ENCODE measurements at places on chromosomes 16 and 17.

GRCh38 chr17:57924677-57925076 lies 30.5 kb downstream of the CUEDC1 start:
- DNase-seq, result no peak

GRCh38 chr16:30715750-30716445 lies 16.9 kb downstream of the SRCAP start:
- no peak for DNase-seq

GRCh38 chr16:30977502-30977901 lies 7.5 kb upstream of the HSD3B7 start:
- no peak for DNase-seq

- no peak for DNase-seq
Measured at GRCh38 chr17:4594406-4594805, 10.1 kb downstream of the SMTNL2 start.

- DNase-seq, result no peak
Measured at GRCh38 chr16:53129281-53130158, 74.7 kb downstream of the CHD9 start.

GRCh38 chr16:11848842-11849241 lies 2.5 kb downstream of the RSL1D1 start:
- no peak for DNase-seq

DNA sequence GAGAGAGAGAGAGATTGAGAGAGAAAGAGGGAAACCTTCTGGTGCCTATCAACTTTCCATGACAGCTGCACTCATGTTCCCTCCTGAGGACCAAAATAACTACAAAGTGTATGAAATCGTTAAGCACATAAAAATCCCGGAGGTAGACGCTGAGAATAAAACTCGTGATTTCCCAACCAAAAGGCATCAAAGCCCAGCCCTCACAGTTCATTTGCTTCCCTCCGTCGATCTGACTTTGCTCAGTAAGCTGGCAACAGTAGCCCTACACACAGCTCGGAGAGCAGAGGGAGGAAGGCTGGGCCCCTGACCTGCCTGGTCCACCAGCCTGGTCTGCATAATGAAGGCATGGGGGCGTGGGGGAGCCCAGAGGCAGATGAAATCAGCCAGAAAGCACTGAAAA lies 273.9 kb upstream of the ZFHX3 start:
- DNase-seq, result no peak

GRCh38 chr17:38504216-38504615 lies 76.0 kb downstream of the ARHGAP23 start:
- no peak for DNase-seq

DNA sequence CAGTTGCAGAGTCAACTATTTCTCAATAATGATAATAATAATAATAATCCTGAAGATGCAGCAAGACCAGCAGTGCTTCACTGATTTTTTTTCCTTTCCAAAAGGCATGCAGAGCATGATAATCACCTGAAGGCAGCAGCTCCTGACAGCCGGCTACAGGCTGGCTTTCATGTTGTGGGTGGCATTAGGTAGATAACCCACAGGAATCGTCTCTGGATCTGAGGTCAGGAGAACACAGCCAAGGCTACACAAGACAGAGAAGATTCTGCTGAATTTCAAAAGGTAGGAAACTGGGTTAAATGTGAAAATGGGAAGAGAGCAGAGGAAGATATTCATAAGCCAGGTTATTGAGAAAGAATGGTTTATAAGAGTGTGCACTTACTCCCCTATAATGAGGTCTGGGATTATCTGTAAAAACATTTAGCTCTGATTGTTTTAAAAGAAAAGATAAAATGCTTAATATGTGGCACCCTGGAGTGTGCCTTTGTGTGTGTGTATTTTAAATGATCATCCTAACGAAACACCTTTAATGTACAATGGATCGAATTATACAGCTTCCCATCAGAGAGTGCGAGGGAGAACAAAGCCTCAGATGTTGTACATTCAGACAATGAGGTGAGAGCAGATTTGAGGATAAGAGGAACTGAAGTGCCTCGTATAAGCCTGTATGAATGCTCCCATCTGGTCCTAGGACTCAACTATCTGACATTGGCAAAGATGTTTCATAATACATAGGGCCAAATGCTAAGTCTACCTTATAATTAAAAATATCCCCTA lies 273.1 kb downstream of the PHKB start:
- DNase-seq, result no peak

DNA sequence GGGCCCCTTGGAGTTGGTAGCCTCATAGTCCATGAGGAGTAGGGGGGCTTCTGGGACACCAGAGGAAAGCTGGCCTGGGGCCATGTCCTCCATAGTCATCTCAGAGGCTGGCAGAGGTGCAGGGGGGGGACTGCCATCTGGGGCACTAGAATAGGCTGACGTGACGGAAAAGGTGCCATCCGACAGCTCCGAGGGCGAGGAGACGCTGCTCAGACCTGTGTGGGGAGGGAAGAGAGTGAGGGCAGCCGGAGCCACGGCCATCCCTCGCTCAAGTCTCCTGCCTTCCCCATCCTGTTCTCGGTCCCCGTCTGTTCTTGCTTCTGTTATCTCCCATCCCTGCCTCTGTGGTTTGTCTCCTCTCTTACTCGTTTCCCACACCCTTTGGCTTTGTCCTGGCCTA lies 4.7 kb upstream of the SPAG7 start:
- no peak for DNase-seq

DNA sequence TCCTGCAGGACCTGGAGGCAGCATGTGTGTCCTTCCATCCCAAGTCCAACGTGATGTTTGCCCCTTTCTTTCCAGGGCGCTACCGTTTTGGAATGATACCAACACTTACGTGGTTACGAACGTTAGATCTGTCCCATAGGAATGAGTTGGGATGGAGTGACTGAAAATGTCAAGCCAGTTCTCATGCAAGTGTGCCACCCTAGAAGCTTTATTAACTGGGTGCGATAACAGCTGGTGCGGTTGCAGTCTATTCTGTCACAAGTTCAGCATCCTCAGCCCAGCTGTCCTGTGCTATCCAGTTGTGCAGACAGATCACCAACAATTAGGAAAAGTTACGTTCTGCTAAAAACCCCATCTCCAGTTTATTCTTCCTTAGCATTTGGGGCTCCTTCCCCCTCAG lies 52.5 kb downstream of the BANP start:
- no peak for DNase-seq

GRCh38 chr16:4795828-4796572 lies 831 bp downstream of the SMIM22 start:
- DNase-seq, result no peak

DNA sequence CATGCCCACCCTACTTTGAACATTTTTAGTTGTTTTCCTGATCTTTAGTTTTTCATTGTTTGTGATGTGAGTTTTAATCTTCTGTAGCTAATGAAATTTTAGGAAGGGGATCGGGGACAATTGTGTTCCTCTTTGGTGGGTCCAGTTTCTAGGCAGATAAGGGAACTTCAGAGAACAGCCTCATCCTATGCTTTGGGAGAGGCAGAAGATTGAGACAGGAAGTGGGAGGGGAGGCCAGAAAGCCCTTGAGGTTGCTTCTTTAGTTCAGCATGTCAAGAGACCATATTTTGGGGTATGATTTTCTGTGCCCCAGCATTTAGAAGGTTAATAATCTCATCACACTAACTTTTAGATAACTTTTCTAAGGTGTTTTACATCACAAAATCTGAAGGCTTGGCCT lies 191.0 kb downstream of the TANC2 start:
- DNase-seq, result no peak

DNA sequence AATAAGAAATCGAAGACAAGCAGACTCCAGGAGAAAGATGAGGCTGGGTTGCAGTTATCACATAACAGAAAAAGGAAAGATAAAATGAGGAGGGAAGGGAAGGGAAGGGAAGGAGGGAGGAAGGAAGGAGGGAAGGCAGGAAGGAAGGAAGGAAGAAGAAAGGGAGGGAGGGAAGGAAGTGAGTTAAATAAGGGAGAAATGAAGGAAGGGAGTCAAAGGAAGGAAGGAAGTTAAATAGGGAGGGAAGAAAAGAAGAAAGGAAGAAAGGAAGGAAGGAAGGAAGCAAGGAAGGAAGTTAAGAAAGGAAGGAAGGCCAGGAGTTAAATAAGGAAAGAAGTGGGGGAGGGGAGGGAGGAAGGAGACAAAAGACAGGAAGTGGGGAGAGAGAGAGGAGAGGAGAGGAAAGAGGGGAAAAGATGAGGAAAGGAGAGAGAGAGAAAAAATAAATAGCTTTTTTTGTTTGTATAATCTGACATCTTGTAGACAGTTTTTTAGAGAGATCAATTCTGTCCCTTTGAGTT lies 679.6 kb downstream of the HS3ST4 start:
- no peak for DNase-seq

DNA sequence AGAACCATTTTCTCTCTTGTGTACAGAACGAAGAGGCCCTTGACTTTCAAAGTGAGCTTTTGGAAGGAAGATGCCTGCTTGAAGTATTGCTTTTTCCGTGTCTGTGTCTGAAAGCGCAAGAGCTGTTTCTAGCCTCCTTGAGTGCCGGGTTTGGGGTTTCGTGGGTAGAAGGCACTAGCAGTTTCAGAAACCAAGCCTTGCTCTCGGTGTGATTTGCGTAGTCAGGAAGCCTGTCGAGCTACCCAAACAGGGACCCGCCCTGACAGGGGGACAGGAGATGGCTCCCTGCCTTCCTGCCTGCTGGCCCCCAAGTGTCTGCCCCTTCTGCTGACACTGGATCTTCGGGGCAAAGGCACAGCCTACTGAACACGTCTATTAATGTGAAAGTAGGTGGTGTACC lies 322.0 kb downstream of the MAF start:
- no peak for DNase-seq

- DNase-seq, result no peak
Measured at GRCh38 chr17:21171309-21171922, 42.5 kb downstream of the TMEM11 start.

GRCh38 chr16:28875134-28876018 lies 2.9 kb upstream of the ATP2A1 start:
- no peak for DNase-seq

GRCh38 chr17:15270628-15271381 lies 5.7 kb upstream of the PMP22 start:
- no peak for DNase-seq

DNA sequence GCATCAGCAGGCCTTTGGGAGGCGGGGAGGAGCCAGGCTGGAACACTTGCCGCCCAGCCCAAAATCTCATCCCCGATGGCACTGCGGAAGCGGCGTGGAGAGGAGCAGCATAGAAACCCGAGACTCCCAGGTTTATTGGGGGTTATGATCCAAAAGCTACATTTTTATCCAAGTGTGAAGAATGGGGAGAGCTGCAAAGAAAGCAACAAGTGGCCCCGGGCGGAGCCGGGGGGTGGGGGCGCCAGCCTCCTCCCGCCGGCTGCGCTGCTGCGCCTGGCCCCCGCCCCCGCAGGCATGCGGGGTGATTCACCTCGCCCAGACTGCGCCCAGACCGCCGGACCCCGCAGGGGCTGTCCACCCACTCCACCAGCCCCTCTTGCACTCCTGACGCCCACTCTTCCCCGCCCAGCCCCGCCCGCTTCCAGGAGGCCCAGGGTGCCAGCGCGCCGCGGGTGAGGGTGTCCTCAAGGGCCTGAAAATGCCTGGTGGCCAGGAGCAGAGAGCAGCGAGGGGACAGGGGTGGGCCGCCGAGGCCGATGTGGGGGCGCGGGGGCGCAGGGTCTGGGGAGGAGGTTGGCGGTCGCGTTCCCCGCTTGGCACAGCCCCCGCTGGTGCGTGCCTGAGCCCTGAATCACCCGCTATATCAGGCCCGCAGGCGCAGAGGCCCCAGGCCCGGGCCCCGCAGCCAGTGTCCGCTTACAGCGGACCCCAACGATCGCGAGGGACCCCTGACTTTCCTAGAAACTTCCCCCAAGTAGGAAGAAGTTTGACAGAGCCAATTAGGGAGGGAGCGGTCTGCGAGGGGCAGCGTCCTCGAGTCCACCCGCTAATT lies 1.3 kb downstream of the CAVIN1 start:
- DNase-seq, result no peak

- peak; percentile 51 for DNase-seq
Measured at GRCh38 chr17:74325743-74326379, at the start of gene KIF19. Gene KIF19 (plus strand): TSS chr17:74326226. CDS start chr17:74326350, 124 bp downstream.

DNA sequence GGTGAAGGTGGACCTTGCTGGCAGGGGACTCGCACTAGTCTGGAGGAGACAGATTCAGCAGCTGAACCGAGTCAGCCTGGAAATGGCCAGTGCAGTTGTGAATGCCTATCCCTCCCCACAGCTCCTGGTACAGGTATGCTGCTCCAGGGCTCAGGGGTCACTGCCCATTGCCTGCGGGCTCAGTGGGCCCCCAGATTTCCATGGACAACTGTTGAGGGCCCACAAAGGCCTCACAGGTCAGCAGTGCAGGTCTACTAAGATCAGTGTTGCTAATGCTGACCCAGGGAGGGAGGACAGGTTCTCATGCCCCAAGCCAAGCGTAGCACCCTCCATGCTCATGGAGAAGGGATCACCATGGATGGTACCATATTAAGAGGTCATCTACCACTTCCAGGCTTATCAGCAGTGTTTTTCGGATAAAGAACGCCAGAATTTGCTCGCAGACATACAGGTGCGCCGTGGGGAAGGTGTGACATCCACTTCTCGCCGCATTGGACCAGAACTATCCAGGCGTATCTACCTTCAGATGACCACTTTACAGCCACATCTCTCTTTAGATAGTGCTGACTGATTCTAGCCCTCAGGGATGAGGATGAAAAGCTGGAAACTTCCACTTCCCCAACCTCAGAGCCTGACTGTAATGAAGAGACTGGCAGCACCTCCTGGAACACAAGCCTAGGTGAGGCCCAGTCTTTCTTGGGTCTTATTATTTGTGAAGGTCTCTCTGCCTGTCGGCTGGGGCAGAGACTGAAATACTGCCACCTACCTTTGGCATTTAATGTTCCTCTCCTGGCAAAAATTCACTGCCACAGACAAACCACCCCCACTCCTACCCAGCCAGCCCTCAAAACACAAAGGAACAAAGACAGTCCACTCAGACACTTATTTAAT lies 7.6 kb downstream of the EME1 start:
- DNase-seq, result no peak

GRCh38 chr17:30318155-30318554 lies 15.7 kb downstream of the TMIGD1 start:
- no peak for DNase-seq
